NAMALWA (cell line): ENCODE measurements at places on chromosomes 11 and 22.

GRCh38 chr11:73414977-73415651, 38.9 kb downstream of the RELT start:
- DNase-seq = no peak

DNA sequence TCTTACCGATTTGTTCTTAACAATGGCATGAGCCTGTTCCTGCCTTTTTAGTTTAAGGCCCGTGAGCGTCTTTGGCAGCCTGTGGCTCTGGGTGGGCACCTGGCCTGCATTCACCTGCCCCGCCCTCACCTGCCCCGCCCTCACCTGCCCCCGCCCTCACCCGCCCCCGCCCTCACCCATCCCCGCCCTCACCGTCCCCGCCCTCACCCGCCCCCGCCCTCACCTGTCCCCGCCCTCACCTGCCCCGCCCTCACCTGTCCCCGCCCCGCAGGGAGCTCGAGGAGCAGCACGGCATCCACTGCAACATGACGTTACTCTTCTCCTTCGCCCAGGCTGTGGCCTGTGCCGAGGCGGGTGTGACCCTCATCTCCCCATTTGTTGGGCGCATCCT, 14.2 kb downstream of the GATD1 start:
- no peak for DNase-seq

DNA sequence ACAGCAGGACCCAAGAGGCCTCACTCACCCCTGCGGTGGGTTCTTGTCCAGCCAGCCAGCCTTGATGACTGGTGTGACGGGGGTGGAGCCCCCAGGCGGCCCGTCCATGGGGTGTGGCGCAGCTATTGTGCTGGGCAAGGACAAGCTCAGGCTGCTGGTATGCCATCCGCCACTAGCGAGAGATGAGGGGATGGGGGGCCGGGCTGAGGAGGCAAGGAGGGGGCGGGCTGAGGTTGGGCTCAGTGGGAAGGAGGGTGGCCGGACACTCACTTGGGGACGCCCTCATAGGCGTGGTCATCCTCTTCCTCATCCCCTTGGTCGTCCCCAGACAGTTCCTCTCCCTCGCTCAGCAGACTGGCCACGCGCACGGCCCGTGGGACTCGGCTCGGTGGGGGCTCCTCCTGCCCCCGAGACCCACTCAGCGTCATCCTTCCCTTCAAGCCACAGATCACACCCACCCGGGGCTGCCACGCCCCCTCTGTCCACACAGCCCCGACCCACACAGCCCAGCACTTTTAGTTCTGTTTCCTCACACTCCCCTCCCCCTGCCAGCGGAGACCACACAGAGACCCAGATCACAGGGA, 38.0 kb upstream of the PDE2A start:
- DNase-seq = no peak

DNA sequence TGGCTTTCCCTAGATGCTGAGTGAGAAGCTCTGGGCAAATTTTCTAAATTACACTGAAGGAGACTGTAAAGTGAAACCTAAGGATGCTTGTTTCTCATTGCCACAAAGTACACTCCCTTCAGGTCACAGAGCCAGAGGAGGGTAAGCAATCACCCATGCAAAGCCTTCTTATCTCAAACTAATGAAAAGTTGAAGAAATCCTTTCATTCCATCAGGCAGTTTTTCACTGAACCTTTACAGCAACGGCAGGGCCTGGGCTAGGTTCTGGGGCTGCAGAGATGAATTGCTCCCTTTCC, 106.2 kb downstream of the RASSF10 start:
- DNase-seq = no peak

GRCh38 chr22:19811211-19811621, 43.5 kb downstream of the GNB1L start:
- DNase-seq = no peak

GRCh38 chr11:124938206-124938765, 2.4 kb upstream of the HEPACAM start:
- no peak for DNase-seq

GRCh38 chr11:111438846-111439520, 59.9 kb upstream of the POU2AF1 start:
- DNase-seq = peak; percentile 75

- DNase-seq = no peak
Observed at GRCh38 chr11:110294509-110294908, 1.9 kb downstream of the RDX start.

GRCh38 chr11:18361154-18361553, 33.2 kb upstream of the LDHA start:
- DNase-seq = no peak

GRCh38 chr11:111067994-111068393, 177.5 kb upstream of the POU2AF2 start:
- no peak for DNase-seq

- no peak for DNase-seq
Observed at GRCh38 chr11:84825106-84825660, 802.0 kb downstream of the DLG2 start.

DNA sequence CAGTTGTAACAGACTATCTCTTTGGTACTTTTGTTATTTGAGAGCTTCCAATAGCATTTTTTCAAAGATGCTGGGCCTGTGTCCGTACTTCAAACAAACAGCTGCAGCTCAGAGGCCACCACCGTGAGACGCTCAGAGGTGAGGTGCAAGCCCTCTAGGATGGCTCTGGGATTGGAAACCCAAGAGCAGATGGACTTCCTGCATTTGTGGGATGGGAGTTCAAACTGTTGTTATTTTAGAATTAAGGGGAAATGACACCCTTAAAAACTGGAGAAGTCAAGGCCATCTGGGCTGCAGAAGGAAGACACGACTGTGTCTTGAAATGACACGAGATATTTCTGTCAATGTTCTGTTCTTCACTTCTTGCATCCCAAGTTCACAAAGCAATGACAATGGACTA, 9.2 kb upstream of the IL10RA start:
- DNase-seq = no peak
